NCI-H748 treated with DMSO at 0.1 percent for 48 hours (cell line): ENCODE measurements at places on chromosomes 12 and 14.

GRCh38 chr14:34732802-34733201 is 18.4 kb upstream of the CFL2 start:
- no peak for DNase-seq

DNA sequence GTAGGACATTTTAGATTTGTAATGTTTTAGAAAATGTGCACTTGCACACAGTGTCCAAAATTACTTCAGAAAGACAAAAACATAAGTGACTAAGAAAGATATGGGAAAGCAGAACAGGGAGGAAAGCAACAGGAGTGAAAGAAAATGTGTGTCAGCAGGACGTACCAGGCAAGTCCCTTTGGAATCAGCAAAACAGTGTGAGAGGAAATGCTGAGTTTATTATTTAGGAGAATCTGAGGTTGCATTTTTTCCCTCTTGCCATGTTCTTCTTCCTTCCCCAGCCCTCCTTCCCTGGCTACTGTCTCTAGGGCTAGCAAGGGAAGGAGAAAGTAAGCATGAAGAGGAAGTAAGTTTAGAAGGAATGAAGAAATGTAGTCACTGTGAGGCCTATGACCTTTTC is 67.7 kb upstream of the CD163 start:
- DNase-seq: no peak

DNA sequence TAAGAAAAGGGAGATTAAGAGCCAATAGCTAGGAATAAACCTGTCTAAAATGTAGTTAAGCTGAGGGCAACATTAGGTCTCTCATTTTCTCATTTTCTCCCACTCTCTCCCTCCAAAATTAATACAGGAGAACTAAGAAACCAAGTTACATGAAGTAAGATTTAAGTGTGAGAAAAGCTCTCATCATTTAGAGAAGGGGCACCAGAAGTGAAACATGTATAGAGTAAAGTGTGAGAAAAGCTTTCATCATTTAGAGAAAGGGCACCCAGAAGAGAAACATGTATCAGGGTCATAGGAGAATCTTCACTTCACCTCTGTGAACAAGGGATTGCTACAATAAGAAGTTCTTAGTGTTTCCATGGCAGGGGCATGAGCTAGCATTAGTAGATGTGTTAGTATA is 132.4 kb upstream of the CNTN1 start:
- no peak for DNase-seq

- no peak for DNase-seq
Measured at GRCh38 chr12:85005615-85006014, 30.5 kb downstream of the TSPAN19 start.

DNA sequence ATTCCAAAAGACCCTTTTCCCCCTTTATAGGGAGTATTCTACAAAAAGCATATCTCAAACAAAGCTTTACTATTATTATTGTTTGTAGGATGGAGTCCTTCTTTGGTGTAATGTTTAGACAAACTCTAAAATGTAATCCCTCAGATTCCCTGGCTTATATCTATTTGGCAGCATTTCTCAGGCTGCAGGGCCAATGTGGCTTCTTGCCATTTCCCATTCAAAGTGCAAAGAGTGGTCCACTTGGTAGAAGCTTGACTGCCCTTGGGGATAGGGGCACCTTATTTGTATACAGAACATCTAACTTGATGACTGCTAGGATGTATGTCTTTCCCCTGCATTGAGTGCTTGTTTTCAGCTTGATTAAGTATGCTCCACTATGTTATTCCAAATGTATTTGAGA is 242.7 kb downstream of the PRKD1 start:
- no peak for DNase-seq

- DNase-seq: peak; percentile 39
Measured at GRCh38 chr14:92456215-92457015, 57.2 kb upstream of the RIN3 start.

DNA sequence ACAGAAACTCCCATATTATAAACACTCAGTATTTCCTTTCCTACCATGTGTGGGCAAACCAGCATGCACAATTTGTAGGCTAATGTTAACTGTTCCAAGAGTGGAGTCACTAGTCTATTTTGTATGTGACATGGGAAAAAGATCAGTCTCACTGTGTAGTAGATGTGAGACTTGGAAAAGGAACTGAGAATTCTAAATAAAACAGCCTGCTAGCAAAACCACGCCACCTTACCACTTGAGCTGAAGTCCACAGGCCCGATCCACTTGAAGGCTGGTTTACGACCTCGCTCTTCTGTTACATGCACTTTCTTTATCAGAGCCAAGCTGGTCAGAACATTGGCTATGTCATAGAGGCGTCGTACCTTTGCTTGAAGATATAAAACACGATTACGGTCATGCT is 22.5 kb downstream of the E2F7 start:
- DNase-seq: no peak

DNA sequence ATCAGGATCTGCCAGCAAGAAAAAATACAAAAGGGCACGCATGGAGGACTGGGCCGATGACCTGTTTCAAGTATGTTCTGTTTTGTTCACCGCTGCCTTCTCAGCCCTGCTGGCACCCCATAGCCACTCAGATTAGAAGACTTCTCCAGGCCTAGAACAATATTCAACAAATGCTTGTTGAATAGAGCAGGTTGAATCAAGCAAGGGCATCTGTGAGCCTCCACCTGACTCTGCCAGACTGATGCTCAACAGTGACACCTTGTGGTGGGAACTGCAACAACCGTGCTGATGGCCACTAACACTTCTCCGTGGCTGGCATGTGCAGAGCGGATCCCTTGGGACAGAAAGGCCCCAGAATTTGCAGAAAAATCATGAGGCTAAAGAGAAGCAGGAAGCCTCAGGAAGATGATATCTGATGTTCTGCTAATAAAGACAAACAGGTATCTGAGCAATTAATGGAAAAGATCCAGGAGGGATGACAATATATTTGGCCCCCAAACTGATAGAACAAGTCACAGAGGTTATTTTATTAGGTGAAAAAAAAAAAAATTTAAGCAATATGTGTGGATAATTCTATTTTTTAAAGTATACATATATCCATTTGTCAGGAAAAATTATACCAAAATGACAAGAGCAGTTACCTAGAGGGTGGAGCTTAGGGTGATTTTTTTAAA is 114.3 kb downstream of the KSR2 start:
- peak; percentile 45 for DNase-seq

- no peak for DNase-seq
Measured at GRCh38 chr12:108065069-108065468, 64.0 kb upstream of the WSCD2 start.

DNA sequence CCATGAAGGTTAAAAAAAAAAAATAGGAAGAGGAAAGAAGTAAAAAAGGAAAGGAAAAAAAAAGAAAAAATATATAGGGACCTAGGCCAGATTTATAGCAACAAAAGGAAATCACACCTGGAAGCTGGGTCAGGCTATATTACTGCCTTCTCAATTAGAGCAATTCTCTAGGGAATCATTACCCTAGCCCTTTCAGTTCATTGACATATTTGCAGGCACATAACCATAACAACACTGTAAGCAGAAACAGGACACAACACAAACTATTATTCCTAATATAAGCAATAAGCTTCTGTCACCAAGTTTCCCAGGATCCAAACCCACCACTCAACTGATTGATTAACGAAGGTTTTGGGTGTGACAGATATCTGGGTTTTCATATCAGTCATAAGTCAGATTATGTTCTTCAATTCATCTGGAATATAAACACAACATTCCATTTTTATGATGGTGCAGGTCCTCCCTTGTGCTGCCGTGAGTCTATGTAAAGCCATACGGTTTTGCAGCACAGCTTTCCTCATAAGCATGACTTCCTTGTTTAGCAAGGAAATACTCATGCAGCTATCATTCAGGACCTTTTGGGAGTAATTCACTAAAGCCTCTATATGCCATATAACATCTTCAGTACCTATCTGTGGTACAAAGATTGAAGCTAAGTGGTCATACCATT is 4.2 kb downstream of the PCNX4 start:
- no peak for DNase-seq

- no peak for DNase-seq
Measured at GRCh38 chr12:26299751-26300150, 104.4 kb downstream of the SSPN start.

- no peak for DNase-seq
Measured at GRCh38 chr14:24316597-24316950, 5.3 kb downstream of the LTB4R start.

GRCh38 chr14:79294499-79294898 is 916.8 kb downstream of the DIO2 start:
- no peak for DNase-seq

DNA sequence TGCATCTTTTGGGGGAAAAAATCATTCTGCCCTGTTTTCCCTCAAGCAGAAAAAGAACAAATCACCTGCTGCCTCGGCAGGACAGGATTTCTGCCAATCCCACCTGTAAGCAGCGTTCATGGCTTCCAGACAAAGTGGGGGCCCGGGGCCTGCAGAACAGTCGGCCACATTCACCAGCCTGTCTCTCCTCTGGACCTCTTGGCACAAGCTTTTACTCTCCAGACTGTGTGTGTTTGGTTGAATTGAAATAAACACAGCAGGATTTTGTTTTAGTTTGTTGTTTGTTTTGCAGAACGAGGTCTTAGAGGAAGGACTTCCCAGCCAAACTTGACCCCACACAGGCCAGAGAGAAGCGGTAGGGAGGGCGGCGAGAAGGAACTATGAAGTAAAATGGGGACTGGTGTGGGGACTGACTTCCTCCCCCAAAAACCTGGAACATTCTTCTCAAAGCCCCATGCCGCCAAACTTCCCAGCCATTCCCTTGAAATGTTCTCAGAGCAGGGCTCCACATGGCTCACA is 41.7 kb upstream of the FOS start:
- DNase-seq: no peak

DNA sequence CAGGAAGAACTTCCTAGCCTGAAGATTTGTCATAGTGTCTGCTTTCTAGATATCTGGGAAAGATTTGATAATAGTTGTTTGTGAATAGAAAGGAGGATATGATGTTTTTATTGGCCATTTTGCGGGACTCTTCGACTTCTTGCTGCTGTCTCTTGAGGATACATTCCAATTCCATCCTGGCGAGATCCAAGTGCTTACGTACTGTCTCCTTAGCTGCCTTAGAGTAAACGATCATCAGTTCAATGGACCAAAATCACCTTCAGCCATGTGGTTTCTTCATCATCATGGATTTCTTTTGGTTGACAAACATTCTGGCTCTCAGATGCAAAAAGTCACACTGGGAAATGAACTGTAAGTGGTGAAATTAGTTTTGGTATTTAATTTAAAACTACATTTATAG is 82.7 kb upstream of the SCN8A start:
- no peak for DNase-seq

- no peak for DNase-seq
Measured at GRCh38 chr12:15644700-15645099, 144.5 kb downstream of the EPS8 start.

DNA sequence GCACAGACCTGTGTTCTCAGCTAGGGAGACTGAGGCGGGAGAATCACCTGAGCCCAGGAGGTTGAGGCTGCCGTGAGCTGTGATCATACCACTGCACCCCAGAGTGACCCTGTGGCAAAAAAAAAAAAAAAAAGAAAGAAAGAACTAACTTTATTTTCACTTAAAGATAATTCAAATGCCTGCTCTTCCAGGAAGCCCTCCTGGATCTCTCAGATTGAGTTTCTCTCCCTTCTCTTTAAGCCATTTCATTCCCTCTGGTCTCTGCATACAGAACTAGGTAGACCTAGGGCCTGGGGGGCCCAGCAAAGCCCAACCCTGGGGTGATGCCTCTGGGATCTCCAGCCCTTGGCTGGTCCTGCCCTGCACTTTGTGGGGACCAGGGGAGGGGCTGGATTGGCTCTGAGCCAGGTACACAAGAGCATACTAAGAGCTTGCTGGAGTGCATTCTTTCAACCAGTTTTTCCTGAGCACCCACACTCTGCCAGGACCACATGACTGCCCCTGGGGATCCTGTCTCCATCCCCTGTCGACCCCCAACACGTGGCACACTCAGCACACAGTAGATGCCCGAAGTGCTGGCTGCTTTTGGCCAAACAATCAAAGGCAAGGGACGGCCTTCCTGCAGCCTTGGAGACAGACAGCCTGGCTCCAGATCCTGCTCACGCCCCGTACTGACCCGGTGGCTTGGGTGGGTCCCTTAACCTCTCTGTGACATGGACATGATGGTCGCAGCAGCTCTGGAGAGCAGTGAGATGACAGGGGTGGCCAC is 52.7 kb downstream of the CYP46A1 start:
- DNase-seq: no peak

DNA sequence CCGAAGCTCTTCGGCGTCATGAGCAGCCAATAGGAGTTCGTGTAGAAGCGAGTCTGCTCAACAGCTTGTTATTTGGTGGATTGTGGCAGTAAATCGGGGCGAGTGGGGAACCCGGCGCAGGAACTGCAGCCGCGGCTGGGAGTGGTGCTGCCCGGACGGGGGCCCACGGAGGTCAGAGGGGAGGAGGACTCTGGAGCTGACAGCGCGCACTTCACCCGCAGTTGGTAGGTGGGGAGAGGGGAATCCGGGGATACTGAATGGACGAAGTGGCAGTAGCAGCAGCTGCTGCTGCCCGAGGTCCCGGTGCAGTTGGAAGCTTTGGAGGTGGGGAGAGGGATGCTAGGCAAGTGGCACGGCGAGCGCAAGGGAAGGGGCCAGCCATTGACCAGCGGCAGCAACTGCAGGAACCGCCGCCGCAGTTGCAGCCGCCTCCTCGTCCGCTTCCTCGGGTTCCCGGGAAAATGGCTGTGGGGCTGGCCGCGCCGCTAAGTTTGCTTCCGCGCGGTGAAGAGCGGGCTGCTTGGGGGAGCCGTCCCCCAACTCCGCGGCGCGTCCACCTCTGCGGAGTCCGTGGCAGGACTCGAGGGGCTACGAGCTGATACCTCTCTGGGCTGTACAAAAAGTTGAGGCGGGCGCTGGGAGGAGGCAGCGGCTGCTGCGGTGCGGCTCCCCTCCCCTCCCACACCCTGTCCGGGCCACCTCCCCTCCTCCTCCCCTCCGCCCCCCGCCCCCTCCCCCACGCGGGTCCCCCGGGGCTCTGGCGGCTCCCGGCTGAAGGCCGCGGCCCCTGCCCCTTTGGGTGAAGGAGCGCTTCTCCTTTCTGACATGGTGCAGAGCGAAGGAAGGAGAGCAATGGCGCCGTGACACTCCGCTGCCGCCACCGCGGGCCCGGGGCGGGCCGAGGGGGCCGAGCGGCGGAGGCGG is at the start of gene ARID4A:
ARID4A (plus strand) TSS at position 79 of the 924 bp plus-strand sequence. CDS start 1,300 bp downstream, outside the sequence.
- no peak for DNase-seq

DNA sequence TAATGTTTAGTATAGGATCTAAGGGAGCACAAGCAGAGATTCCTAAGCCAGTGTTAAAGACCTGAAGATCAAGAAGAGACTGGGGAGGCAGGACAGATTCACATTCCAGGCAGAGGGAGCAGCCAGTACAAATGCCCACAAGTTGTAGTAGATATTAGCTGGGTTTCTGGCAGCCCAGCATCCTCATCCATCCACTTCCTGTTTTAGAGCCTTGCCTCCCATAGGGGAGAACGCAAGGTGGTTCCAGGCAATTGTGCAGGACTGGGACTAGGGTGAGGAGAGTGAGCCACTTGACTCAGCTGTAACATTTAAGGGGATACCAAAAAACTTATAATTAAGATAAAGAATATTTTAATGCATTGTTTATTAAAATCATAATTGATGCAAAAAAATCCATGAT is 71.3 kb upstream of the PSMA6 start:
- no peak for DNase-seq

GRCh38 chr12:92802906-92803305 is 100.1 kb downstream of the PLEKHG7 start:
- DNase-seq: no peak

- DNase-seq: no peak
Measured at GRCh38 chr14:95313707-95314106, 6.0 kb downstream of the CLMN start.
